ENCODE measurements at places on chromosomes 16 and 17.

DNA sequence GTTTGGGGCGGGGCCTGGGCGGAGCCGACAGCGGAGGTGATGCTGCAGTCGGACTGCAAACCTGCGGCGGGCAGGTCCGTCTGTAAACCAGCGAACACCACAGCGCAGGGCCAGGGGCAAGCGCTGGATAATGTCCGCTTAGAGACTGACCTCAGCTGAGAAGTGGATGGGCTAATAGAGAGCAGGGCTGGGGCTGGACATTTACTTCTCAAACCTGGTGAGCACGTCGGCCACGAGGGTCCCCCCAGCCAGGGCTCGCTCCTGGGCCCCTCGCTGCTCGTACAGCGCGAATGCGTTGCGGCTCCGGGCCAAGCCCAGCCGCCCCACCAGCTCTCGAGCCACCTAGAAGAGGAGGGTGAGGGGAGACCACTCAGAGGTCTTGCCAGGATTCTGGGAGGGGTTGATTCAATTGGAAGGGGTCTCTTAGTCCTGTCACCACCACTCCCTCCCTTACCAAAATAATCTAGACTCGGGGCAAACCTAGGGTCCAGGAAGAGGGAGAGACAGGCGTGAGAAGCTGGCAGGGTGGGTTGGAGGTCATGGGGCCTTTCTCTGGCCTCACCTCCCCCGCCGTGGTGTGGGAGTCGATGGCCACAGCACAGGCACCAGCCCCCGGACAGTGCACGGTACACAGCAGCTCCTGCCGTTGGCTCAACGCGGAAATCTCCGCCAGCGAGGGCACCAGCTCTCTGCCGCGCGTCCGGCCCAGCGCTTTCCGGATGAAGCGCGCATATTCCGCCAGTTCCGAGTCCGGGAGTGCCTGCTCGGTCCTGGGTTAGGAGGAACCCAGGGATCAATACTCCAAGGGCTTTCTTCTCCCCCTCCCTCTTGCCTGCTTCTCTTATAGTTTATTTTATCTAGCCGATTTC, 5.8 kb downstream of the PLEKHH3 start:
- DNase-seq: no peak

DNA sequence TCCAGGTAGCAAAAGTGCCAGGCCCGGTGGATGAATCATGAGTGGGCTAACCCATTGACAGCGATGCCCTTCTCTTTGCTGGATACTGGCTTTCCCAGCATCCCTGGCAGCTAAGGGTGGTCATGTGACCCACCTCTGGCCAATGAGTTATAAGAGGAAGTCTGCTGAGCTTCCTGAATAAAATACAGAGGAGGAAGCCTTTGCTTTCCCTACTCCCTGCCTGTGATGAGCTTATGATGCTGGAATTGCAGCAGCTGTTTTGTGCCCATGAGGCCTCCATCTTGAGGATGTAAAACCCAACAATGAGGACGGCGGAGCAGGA, 15.0 kb upstream of the ATP2A3 start:
- DNase-seq: no peak

DNA sequence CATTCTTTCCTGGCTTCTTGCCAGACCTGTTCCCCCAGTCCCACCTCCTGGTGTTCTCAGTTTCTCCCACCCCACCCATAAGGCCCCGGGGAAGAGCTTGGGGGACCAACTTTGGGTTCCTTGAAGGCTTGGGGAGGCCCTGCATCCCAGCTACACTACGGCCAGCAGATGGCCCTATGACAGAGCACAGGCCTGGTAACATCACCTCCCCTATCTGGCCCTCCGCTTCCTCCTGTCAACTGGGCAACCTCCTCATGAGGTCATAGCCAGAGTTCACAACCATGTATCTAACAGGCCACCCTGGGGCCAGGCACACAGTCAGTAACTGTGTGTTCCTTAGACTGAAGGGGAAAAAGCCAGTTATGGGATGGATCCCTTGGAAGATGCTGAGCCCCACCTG, 31.4 kb downstream of the MYO15A start:
- no peak for DNase-seq

GRCh38 chr16:8951447-8952280, 12.0 kb downstream of the USP7 start:
- DNase-seq: no peak
